HT1080 (cell line): ENCODE measurements at places on chromosomes 1 and 21. TPM values are rescaled to one million over a fixed set of nuclear protein-coding genes. Genes with fewer than 3 reads are reported as not detected.

GRCh38 chr1:114369930-114370329 lies 141.1 kb downstream of the TRIM33 start:
- DNase-seq: no peak

- no peak for DNase-seq
Measured at GRCh38 chr1:50181027-50181663, 72.4 kb downstream of the ELAVL4 start.

DNA sequence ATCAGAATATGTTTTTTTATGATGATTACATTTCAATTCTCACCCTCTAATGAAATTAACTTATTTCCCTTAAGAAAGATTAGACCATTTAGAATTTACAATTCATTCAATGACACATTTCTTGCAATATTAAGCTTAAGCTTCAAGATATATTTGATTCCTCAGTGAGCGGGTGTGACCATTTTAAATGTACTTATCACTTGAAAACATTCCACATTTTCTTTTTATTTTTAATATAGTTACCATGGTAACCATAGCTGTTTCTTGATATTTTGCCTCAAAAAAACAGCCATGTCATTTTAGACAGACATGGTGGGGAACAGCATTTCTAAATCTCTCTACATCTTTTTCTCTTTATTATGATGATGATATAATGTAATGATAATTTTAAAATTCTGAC lies 1029.0 kb upstream of the B3GALT2 start:
- DNase-seq: no peak

DNA sequence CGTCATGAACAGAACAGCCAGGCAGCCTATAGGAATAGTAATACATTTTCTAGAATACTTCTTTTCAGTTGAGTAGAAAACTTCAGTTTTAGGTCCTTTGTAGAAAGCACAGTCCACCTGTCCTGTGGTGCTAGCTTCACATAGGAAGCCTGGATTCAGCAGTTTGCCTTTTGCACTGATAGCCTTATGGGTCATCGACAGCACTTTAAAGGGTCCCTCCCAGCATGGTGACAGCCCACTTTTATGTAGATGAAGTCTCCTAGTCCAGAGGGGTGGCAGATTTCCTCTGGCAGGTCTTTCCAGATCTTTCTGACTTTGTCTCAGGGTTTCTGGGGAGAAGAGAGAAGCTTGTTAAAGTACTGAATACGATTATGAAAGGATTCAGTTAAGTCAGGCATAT lies 161.4 kb upstream of the TNR start:
- DNase-seq: no peak

DNA sequence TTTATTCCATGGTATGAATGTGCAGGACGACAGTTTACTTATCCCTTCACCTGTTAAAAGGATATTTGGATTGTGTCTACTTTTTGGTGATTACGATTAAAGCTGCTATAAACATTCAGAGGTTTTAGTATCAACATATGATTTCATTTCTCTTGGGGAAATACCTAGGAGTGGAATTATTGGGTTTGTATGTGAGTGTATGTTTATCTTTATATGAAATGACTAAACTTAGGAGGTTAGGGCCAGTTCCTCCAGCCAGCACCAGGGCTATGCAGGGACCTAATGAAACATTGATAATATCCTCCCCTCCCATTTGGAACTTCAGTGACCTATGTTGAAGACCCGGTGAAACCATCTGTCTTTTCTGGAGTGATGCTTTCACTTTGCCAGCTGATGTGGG lies 13.8 kb downstream of the TMEM51 start:
- no peak for DNase-seq

DNA sequence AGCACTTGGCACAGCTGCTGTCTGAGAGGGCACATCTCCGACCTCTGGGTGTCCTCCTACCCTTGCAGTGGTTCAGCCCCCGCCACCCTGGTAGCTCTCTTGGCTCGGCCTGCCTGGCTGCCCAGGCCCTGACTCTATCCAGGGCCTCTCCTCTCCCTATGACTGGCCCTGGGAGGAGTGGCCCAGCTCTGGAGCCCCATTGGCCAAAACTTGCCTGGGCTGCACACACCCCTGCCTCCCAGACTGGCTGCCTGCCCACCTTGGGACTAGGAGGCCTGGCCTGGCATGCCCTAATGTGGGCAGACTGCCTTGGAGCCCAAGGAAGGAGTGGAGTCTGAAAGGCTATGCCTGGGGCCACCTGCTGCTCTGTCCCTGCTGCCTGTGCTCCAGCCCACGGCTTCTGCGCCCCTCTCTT lies 33.6 kb downstream of the ACOT11 start:
- DNase-seq: peak; percentile 76

DNA sequence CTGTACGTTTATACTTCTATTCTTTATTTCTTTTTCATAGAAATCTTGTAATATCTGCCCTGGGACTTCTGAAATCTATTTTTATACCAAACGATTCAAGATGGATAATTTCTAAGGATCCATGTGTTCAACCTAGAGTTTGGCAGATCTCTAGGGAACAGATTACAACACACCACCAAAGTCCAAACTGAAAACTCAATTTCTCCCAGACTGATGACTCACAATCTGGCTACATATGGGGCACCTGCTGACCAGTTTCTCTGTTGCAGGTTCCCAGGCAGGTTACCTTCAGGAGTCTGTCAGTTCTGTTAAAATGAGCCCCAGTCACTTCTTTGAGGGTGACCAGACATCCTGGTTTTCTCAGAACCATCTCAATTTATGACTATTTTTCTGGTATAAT lies 439.4 kb downstream of the GPATCH2 start:
- DNase-seq: no peak

GRCh38 chr1:235995511-235995910 lies 69.4 kb downstream of the NID1 start:
- no peak for DNase-seq

- no peak for DNase-seq
Measured at GRCh38 chr1:67043366-67043765, 10.6 kb downstream of the SLC35D1 start.

GRCh38 chr1:232280910-232281309 lies 349.0 kb downstream of the SIPA1L2 start:
- no peak for DNase-seq

DNA sequence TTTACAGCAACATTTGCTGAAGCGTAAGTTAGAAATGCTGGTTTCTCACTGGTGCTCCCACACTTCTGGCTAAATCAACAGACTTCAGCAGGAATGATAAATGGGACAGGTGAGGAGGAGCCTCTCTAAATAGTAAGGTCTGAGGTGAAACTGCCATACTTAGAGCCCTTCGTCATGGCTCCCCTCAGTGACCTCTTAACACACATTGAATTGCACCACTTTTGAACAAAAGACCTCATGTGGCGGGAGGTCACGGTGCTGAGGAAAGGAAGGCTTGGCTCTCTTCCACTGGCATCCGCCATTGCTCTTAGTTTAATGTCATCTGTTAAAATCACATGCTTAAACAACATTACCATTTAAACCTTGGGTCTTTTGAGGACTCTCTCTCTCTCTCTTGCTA lies 3.4 kb downstream of the MAP3K7CL start:
- DNase-seq: no peak

GRCh38 chr21:43343992-43344886 lies 82.7 kb downstream of the SIK1 start:
- DNase-seq: no peak

DNA sequence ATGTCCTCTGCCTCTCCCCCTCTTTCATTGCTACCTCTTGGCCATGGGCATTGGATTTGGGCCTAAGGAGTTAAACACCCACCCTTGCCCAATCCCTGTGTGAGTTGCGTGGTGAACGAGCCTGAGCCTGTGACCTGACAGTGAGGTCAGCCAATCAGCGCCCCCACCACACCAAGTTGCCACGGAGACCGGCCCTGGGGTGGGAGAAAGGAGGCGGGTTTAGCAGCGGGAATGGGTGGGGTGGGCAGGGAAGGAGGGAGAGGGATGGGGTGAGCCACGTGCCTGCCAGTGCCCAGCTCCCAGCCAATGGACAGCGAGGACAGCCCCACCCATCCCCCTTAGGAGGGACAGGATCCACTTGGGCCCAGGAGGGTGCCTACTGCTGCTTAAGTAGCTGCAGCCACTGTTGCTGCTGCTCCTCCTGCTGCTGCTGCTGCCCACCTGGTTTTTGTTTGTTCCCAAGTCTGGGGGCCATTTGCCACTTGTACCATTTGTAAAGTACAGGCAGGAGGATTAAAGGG lies 9.5 kb downstream of the ZBTB7B start:
- no peak for DNase-seq

GRCh38 chr1:41103766-41104165 lies 82.2 kb upstream of the SLFNL1 start:
- no peak for DNase-seq

GRCh38 chr1:159342761-159343425 lies 40.8 kb downstream of the FCER1A start:
- DNase-seq: no peak

GRCh38 chr1:197485790-197486189 lies 217.7 kb downstream of the CRB1 start:
- no peak for DNase-seq

- DNase-seq: no peak
Measured at GRCh38 chr1:93888900-93889299, 9.9 kb upstream of the DNTTIP2 start.

- DNase-seq: no peak
Measured at GRCh38 chr1:39292401-39292800, 87.9 kb downstream of the MACF1 start.

- DNase-seq: no peak
Measured at GRCh38 chr1:90851711-90852050, 134.6 kb upstream of the BARHL2 start.

- DNase-seq: peak; percentile 94
Measured at GRCh38 chr1:150552128-150552910, 3.1 kb downstream of the ADAMTSL4 start.

- peak; percentile 17 for DNase-seq
Measured at GRCh38 chr1:185159966-185160365, 3.0 kb downstream of the SWT1 start.

DNA sequence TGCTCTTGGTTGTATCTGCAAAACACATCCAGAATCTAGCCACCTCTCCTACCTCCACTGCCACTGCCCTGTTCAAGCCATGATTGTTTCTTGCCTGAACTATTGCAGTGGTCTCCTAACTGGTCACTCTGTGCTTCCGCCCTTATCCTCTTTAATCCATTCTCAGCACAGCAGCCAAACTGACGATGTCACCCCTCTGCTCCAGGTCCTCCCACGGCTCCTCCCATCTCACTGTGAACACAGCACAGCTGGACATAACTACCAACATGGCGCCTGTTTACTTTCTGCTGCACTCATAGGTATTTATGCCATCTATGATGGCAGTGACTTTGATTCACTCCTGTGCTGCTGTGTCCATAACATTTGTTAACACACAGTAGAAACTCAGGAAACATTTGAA lies 406.7 kb downstream of the DISC1 start:
- no peak for DNase-seq

DNA sequence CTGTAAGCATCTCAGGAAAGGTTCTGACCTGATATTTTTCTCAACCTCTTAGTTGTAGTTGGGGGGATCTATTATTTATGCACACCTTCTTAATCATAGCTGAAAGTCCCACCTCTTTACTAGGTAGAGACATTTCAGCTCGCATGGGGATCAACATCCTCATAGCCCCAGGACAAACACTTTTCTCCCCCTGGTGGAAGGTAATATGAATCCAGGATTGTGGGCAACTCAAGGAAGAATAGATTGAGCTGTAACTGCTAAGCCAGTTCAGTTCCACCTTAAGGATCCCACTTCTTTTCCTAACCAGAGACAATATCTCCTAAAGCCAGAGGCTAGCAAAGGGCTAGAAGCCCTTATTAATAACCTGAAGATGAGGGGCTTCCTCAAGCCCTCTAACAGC lies 25.4 kb upstream of the SMYD3 start:
- no peak for DNase-seq

DNA sequence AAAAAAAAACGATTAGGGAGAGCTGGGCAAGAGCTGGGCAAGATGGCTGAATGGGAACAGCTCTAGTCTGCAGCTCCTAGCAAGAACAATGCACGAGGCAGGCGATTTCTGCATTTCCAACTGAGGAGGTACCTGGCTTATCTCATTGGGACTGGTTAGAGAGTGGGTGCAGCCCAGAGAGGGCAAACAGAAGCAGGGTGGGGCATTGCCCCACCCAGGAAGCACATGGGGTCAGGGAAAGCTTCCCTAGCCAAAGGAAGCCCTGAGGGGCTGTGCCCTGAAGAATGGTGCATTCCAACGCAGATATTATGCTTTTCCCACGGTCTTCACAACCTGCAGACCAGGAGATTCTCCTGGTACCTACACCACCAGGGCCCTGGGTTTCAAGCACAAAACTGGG lies 251.6 kb downstream of the GPATCH2 start:
- DNase-seq: no peak

DNA sequence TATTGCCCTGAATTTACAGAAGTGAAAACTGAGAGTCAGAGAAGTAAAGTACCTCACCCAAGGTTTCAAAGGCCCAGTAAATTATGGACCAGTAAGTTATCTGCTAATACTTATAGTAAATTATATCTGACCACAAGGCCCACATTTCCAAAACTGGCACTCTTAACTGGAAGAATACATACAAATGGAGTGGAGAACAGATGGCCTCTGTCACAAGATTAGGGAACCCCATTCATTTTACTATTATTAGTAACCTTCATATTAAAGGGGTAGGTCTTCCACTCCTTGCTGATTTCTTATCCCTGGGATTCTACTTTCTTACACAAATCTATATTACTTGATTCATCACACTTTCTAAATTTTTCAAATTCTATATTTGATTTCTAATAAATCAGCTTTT lies 588.8 kb downstream of the NEGR1 start:
- DNase-seq: no peak

- DNase-seq: no peak
Measured at GRCh38 chr1:101284622-101285218, 47.9 kb downstream of the S1PR1 start.

GRCh38 chr21:32415451-32416398 lies 3.2 kb downstream of the EVA1C start:
- DNase-seq: no peak

- no peak for DNase-seq
Measured at GRCh38 chr1:183520379-183520778, 48.1 kb downstream of the SMG7 start.

- DNase-seq: no peak
Measured at GRCh38 chr1:44519035-44519676, 114.1 kb downstream of the RNF220 start.

DNA sequence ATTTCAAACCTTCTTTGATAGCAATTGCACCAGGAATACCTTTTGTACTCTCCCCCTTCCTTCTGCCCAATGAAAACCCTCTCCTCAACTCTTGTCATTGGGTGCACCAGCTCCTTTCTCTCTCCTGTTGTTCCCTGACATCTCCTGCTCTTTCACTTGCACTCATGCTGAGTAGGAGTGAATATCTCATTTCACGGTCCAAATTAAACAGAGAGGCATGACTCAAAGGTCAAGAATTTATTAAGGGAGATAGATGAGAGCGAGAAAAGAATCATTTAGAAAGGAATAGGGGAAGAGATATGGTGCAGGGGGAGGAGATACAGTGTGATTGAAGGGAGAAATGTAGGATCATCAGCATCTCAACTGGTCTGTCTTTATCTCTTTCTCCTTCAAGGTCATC lies 22.1 kb downstream of the AIM2 start:
- no peak for DNase-seq

The NR5A2 gene
- 0.19 and 0.23 TPM in 2 replicates for total RNA-seq

The NECTIN4 gene
- 1.4 and 1.9 TPM in 2 replicates for total RNA-seq

The PLA2G2D gene
- not detected in 2 replicates for total RNA-seq

The AQP10 gene
- not detected in 2 replicates for total RNA-seq

The PRR9 gene
- 1.3 and 2.0 TPM in 2 replicates for total RNA-seq

The LCE3D gene
- not detected in 2 replicates for total RNA-seq

The CD101 gene
- total RNA-seq: 0.03 and 0.06 TPM in 2 replicates

The SLC5A9 gene
- not detected in 2 replicates for total RNA-seq

The IRF6 gene
- total RNA-seq: 0.05 TPM in 1 of 2 replicates, not detected in the other

The GBP4 gene
- 0.02 and 0.10 TPM in 2 replicates for total RNA-seq

The EXTL2 gene
- total RNA-seq: 19.6 and 24.1 TPM in 2 replicates

The VASH2 gene
- 0.42 and 0.43 TPM in 2 replicates for total RNA-seq

The AVPR1B gene
- total RNA-seq: not detected in 2 replicates

The OR2T2 gene
- not detected in 2 replicates for total RNA-seq

The KPRP gene
- not detected in 2 replicates for total RNA-seq
